ENCODE measurements at places on chromosomes 1 and 21. TPM values are rescaled to one million over a fixed set of nuclear protein-coding genes. Genes with fewer than 3 reads are reported as not detected.

DNA sequence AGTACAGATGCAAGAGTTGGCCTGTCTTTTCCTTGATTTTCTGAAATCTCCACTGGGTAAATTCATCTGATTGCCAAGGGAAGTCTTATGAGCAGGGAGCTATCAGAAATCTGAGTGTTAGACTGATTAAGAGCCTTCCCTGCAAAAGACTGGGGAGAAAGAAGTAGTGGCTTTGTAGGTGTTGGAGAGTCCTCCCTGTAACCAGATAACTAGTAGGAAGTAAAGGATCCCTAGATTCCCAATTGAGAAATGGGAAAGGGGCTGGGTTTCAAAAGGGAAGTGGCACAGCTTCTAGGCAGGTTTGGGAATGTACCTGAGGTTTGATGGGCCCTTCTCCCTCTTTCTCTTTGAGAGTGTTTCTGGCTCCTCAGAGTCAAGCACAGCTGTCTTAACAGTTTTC, 2.1 kb downstream of the TLCD4 start:
- H3K27me3 ChIP-seq: peaks cover 14% of the 10 kb centered on the region
- H3K27ac ChIP-seq: no peak overlapping the region
- H3K4me3 ChIP-seq: no peak overlapping the region
- no peaks in the 10 kb centered on the region for H3K36me3 ChIP-seq

DNA sequence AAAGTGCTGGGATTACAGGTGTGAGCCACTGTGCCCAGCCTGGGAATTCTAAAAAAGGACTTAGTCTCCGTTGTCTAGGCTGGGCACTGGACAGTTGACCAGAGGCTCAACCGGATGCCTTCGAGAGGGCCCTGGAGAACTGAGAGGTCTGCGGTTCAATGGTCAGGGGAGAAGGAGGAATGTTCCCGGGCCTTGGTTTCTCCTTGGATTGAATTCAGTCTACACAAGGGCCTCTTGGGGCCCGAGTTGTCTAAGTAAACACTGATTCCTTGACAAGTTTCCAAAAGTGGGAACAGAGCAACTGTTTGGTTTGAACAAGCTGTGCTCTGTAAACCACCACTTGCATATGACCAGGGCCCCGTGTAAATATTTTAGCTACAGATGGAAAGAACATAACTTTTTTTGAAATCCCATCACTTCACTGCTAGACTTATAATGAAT, 29.1 kb upstream of the CAPZB start:
- H3K4me3 ChIP-seq: no peak overlapping the region
- no peaks in the 10 kb centered on the region for H3K27me3 ChIP-seq
- H3K36me3 ChIP-seq: no peaks in the 10 kb centered on the region
- peak; percentile 87 for DNase-seq
- peak overlapping the region; percentile 3 for H3K27ac ChIP-seq

DNA sequence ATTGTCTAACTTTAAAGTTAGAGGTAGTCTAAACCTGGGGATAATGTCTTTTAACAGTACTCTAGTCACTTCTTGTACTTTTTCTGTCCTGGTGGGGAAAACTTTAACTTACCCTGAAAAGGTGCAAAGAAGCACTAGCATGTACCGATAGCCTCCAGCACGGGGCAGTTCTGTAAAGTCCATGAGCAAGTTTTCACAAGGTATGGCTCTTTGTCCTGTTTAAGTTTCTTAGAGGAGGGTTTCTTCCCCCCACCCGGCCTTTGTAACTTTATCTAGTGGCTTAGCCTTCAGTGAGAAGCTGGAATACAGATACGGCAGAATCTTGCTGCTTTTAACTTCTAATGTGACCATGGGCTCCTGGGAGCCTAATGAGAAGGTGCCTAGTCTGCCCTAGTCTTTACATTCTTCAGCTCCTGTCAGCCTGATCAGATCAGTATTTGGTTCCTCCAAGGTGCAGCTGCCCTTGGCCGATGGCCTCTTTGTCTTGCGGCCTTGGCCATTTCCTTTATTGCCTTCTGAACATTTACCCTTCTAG, 39.8 kb upstream of the CFAP126 start:
- no peaks in the 10 kb centered on the region for H3K4me1 ChIP-seq
- H3K36me3 ChIP-seq: no peaks in the 10 kb centered on the region
- no peak overlapping the region for H3K4me3 ChIP-seq
- no peak overlapping the region for H3K27ac ChIP-seq
- DNase-seq: no peak

OR14K1 gene
- not detected for total RNA-seq

CRABP2 gene
- total RNA-seq: 268 TPM

SPATA45 gene
- total RNA-seq: 0.44 TPM

WNT2B gene
- total RNA-seq: 7.8 TPM

OR2L3 gene
- not detected for total RNA-seq

Data from muscle of leg (tissue), 16 donors.